Panc1 (cell line): ENCODE measurements at places on chromosomes 12 and 14. TPM values are rescaled to one million over a fixed set of nuclear protein-coding genes. Genes with fewer than 3 reads are reported as not detected.

The A2ML1 gene
- not detected for total RNA-seq

- no peak for DNase-seq
Measured at GRCh38 chr12:124633365-124634362, 66.3 kb upstream of the NCOR2 start.

GRCh38 chr14:88188745-88189416, 134.2 kb downstream of the KCNK10 start:
- DNase-seq = no peak

The EPYC gene
- total RNA-seq = not detected

The KLRC2 gene
- not detected for total RNA-seq

DNA sequence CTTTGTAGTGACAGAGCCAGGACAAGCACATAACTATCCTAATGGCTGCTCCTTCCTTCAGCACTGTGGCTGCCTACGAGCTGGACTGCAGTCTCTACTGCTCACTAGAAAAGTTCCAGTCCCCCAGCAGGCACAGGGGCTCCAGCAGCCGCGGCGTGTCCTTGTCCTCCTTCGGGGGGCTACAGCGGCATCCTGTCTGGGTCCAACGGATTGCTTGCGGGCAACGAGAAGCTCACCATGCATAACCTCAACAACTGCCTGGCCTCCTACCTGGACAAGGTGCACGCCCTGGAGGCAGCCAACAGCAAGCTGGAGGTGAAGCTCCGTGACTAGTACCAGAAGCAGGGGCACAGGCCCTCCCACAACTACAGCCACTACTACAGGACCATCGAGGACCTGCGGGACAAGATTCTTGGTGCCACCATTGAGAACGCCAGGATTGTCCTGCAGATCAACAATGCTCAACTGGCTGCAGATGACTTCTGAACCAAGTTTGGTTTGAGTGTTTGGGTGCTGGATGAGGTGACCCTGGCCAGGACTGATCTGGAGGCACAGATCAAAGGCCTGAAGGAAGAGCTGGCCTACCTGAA, 169.4 kb downstream of the NDUFA12 start:
- no peak for DNase-seq

DNA sequence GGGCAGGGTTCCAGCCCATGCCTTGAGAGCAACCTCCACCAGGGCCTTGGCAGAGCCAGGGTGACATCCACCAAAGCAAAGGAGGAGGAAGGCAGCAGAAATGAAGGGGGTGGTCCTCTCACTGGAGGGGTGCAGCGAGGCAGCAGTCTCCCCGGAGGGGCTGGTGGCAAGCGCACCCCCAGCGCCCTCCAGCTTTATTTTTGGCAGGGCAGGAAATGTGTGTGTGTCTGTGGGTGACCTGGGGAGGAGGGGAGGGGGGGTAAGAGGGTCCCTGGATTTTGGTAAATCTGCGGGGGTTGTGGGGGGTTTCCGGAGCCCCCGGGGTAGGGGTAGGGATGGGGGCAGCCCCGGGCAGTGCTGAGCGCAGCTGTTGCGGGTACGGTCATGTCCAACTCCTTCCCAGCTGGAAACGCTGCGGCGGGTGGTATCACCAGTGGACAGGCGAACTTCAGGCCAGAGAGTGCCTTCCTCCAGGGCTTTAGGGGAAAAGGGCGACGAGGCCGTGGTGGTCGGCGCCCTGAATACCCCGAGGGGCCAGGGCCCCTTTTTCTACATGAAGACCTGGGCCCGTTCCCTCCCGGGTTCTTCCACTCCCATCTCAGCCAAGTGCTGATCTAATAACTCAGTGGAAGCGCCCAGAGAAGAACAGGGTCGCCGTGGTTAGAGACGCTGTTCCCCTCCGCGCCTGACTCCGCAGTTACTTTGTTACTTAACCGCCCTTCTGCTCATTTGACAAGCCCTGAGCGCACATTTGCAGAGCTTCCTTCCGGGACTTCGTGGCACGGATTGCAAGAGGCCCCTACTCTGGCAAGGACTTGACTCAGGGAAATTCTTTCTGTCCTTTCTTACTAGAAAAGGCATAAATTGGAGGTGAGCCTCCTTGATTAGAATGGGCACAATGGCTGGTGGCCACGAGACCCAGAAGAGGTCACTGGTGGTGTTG, 55.2 kb downstream of the FOS start:
- no peak for DNase-seq

The DGLUCY gene
- total RNA-seq = 21.3 TPM

DNA sequence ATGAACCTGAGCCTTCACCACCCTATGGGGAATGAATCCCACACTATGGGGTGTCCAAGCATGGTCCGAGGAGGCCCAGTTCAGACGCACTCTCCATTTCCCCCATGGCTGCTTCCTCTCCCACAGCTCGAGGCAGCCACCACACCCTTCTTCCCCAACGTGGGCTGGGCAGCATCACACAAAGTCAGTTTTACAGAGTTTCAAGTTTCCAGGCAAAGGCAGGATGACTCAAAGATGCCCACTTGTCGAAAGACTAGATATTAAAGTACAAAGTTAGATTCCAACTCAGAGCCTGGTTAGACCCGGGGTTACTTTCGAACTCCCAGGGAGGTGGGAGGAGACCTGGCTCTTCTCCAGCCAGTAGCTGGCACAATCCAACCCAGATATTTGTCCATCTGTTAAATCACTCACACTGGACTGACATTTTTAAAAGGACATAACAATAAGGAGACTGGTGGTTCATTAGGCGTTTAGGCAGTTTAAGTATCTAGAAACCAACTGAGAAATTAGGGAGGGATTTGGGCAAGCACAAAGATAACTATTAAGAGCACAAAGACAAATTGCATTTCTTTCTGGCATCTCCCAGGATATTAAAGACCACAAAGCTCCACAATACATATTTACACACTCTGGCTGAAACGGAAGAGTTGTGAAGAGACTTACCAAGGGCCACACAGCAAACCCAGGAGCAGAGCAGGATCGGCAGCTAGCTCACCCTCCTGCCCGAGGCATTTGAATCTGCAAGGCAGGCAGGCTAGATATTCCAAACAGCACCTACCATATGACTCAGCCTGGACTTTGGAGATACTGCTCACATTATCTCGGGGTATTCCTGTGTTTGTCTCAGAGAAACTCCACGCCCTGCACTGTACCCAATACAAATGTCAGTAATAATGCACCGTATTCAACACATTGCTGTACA, 34.8 kb downstream of the TMCC3 start:
- no peak for DNase-seq

- DNase-seq = no peak
Measured at GRCh38 chr12:92582893-92583292, 119.9 kb upstream of the PLEKHG7 start.

The GDF3 gene
- not detected for total RNA-seq
